Aorta (tissue), 5 donors: ENCODE measurements at places on chromosomes 7 and 10.

DNA sequence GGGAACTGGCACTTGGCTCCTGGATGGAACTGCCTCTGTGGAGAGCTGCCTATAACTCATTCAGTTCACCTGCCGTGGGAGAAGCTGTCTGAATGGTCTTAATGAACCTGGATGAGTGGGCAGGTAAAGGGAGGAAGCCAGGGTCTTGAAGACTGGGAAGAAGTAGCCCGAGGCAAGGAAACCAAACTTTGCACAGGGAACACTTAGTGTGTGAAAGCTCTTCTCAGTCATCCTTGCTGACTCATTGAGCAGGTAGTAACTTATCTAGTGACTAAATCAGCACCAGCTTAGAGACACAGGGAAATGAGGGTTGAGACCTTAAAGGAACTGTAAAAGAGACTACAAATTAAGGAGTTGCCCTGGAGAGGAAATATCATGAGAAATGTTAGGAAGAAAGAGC lies 9.9 kb downstream of the LRRC4 start:
- DNase-seq, result no peak

- DNase-seq, result no peak
These were observed 698.5 kb downstream of the SUGCT start for GRCh38 chr7:40833191-40833887.

- DNase-seq, result no peak
These were observed 23.5 kb upstream of the C1QL3 start for GRCh38 chr10:16545116-16545736.

- DNase-seq, result no peak
These were observed 103.5 kb downstream of the FAM53B start for GRCh38 chr10:124640538-124641231.

DNA sequence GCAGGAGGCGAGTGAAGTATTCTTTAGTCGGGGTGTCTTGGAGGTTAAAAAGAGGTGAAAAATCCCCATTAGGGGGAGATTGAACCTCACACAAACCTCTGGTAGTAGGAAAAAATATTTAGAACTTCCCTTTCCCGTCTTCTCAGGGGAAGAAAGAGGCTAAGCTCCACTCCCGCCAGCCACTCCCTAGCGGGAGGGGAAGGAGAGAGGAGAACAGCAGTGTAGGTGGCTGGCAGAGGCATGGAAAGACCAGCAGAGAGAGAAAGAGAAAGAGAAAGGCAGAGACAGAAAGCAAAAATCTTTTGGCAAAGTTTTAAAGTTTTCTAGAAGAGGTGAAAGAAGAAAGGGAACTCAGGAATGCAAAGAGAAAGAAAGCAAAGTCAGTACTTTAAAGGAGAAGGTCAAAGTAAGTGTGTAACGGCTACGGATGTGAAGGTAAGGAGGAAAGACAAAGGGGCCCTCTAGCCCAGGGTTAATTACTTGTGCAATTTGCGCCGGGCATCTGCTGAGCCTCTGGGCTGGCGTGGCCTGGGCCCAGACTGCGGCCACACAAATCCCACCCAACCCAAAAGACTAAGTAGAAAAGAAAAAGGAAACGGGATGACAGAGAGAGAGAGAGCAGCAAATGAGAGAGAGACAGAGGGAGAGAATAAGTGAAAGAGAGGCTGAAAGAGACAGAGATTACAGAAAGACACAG lies 72.3 kb upstream of the ZNF746 start:
- no peak for DNase-seq

DNA sequence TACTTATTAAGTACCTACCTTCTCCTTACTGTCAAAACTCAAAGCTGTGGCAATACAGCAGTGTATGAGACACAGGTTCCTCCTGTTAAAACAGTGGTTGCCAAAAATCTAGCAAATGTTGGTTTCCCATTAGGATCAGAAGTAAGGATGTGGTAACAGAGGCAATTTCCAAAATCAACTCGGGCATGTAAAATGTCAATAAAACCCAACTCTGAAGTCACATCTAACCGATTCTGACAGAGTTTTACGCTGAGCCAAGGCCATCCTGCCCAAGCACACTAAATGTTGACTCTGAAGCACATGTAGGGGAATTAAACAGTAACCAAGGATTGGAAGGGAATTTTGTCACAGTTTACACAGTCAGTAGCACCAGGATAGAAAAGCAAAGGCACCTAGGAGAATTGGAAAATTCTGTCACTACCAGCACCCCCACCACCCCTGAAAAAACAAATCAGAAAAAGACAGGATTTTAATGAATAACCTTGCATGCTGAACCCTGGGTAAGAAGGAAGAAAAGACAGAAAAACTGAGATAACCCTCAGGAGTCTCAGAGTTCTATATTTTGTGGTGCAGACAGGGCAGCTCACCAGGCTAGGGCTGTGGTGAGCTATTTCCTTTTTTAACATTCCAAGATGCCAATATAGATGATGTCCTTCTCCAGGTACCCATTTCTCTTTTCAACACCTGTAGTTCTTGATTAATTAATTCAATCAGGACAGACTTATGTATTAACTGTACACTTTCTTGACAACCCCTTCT lies 119.5 kb downstream of the DOCK4 start:
- no peak for DNase-seq

- DNase-seq, result no peak
These were observed 26.7 kb downstream of the CCSER2 start for GRCh38 chr10:84355106-84355505.
